ENCODE measurements at places on chromosomes 12 and 14.

GRCh38 chr12:56224102-56224701, at the start of gene NABP2:
TSS of gene NABP2 (plus strand) at chr12:56224342. CDS start at chr12:56224857, 515 bp downstream.
- peak; percentile 96 for DNase-seq

DNA sequence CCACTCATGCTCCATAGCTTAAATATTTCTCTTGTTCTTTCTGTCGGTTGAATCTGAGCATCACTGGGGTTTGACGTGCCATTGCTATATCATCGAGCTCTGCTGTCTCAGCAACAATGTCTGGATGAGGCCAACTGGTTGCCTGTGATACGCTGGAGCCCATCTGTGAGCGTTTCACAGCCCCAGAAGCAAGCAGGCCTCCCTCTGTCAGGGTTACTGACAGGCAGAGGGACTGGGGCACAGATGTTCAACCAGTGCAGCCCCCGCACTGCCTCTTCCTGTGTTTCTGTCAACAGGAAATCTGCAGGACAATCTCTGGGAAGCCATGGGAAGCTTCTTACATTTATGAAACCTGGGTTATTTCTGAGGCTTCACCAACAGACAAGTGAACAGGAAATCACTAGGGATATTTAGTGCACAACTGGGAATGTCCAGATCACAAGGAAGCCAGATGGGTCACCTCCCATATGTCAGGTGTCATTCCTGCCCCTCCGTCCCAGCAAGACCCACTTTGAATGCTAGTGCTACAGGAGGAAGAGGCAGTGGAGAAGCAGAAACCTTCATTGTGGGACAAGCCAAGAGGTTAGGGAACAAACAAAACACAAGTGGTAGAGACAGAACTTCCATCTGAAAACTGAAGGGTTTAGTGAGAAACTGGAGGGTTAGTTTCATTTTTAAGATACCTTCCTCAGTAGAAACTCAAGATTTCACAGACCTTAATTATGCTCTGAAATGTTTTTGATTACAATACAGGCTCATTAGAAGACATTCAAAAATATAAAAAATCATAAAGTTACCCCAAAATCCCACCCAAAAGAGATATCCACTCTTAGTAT, 24.1 kb downstream of the DMAC2L start:
- DNase-seq, result no peak

GRCh38 chr14:70011708-70012107, 132.5 kb downstream of the SMOC1 start:
- DNase-seq, result no peak

- DNase-seq, result no peak
These were observed 6.1 kb downstream of the ABCB9 start for GRCh38 chr12:122960193-122960569.

- no peak for DNase-seq
These were observed 1.1 kb upstream of the INSM2 start for GRCh38 chr14:35532783-35533356.
